Panc1 (cell line): ENCODE measurements at places on chromosomes 12 and 14. TPM values are rescaled to one million over a fixed set of nuclear protein-coding genes. Genes with fewer than 3 reads are reported as not detected.

- peaks cover 17% of the 10 kb centered on the region for H3K27me3 ChIP-seq
- no peaks in the 10 kb centered on the region for H3K36me3 ChIP-seq
- H3K4me3 ChIP-seq, result no peak overlapping the region
- no peak overlapping the region for H3K27ac ChIP-seq
- 0 out of 2 replicates have a peak, but pooled peaks cover 3% of the 10 kb centered on the region for H3K4me1 ChIP-seq
- DNase-seq, result no peak
These were observed 13.9 kb upstream of the STAB2 start for GRCh38 chr12:103573185-103573584.

GRCh38 chr12:120237360-120238171 lies 28.0 kb downstream of the PXN start:
- H3K4me3 ChIP-seq, result no peak overlapping the region
- no peaks in the 10 kb centered on the region for H3K36me3 ChIP-seq
- H3K27me3 ChIP-seq, result no peaks in the 10 kb centered on the region
- DNase-seq, result no peak

DNA sequence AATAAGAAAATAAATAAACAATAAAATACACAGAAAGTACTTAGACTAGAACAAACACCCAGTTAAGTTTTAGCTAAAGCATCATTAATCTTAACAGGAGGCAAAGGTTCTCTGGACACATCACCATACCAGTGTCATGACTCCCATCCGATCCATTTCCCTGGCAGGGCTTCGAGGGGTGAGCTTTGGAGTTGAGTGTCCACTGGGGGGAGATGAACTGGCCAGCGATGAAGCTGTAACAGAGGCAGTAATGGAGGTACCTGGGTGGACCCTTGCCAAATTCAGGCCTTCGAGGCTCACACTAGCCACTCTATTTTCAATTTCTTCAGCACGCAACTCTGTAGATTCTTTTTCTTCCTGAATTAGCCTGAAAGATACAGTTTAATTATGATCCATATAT lies 269.5 kb downstream of the ACSS3 start:
- no peak overlapping the region for H3K27ac ChIP-seq
- no peaks in the 10 kb centered on the region for H3K4me1 ChIP-seq
- no peak overlapping the region for H3K4me3 ChIP-seq
- DNase-seq, result no peak
- H3K36me3 ChIP-seq, result no peaks in the 10 kb centered on the region

DNA sequence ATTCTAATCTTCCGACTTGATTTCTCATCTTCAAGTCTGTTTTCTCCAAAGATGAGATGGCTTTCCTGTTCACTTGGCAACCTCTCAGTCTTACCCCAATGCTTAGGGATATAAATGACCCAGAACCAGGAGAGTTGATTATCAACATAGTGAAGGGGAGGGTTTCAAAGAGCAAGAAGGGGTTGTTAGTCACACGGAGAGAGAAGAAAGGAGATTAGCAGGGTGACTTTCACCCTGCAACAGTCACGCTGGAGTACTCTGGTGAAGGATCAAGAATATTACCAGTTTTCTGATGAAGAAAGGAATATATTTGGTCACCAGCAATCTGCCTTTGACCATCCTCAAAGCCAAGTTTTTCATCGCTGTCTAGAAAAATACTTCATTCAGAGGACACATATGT lies at the start of gene TMEM52B:
TSS of gene TMEM52B (plus strand) at position 212 of the 400 bp plus-strand sequence. CDS start 543 bp downstream, outside the sequence.
- H3K36me3 ChIP-seq, result no peaks in the 10 kb centered on the region
- DNase-seq, result no peak
- no peak within 1 kb of the TSS for H3K4me3 ChIP-seq
- no peaks in the 10 kb centered on the region for H3K27me3 ChIP-seq

DNA sequence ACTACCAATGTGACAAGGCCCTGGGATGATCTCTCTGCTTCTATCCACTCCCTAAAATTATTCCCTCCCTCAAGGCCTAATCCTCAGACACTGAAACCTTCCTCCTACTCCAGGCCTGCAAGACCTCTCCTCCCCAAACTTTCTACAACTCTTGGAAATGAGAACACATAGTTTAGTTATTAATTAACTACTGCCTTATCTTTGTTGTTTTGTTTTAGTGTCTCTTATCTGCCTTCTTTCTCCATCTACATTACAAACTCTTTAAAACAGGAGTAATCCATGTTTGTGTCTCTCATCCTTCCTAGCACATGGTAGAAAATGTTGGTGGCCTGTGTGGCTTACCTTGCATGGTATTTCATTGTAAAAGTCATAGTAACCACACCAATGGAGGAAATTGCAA lies 139.9 kb upstream of the G2E3 start:
- H3K27me3 ChIP-seq, result no peaks in the 10 kb centered on the region
- H3K4me3 ChIP-seq, result no peak overlapping the region
- no peaks in the 10 kb centered on the region for H3K4me1 ChIP-seq
- no peaks in the 10 kb centered on the region for H3K36me3 ChIP-seq

- H3K27ac ChIP-seq, result no peak overlapping the region
- H3K4me3 ChIP-seq, result no peak overlapping the region
- no peaks in the 10 kb centered on the region for H3K27me3 ChIP-seq
These were observed 56.7 kb downstream of the TTC7B start for GRCh38 chr14:90759370-90760077.

GRCh38 chr12:132511516-132512196 lies 21.7 kb downstream of the FBRSL1 start:
- H3K27ac ChIP-seq, result no peak overlapping the region
- DNase-seq, result no peak
- H3K36me3 ChIP-seq, result no peaks in the 10 kb centered on the region
- H3K4me3 ChIP-seq, result no peak overlapping the region
- H3K4me1 ChIP-seq, result peaks cover 10% of the 10 kb centered on the region

DNA sequence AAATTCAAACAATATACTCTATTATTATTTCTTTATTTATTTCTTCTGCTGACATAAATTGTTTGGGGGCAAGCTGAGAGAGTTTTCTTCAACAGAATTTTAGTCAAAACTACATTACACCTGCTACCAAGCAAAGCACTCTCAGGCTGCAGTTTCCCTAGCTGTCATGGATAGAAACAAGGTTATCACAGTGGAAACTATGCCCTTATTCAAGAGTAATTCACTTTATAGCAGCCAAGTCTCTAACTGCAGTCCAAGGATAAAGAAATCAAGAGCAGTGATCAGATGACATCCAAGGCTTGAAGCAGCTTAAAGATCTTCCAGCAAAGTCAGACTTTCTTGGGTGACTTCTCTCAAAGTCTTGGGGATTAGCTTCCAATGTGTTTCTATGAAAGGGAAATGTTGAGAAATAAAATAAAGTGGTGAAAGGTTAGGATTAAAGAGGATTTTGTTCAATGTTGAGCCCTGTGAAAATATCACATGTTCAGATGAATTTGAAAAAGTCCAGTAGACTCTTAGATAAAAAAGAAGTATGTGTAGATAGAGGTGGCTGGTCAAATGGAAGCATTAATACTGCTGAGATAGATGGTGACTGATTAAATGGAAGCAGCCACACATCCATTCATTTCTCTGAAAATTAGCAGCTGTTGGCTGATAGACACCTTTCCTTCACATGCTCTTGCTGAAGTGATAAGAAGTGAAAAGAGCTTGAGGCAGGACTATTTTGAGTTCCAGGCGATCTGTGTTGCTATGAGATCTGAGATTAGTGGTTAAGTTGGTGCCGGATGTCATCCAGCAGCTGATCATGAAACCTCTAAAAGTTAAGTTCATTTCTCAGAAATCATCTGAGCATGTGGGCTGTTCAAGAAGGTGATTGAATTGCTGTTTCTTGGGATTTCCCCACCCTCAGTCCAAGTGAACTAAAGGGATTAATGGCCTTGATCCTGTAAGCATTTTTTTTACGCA lies 257.8 kb upstream of the BTG1 start:
- H3K4me1 ChIP-seq, result no peaks in the 10 kb centered on the region
- H3K27me3 ChIP-seq, result no peaks in the 10 kb centered on the region
- H3K27ac ChIP-seq, result no peak overlapping the region

- H3K36me3 ChIP-seq, result no peaks in the 10 kb centered on the region
- no peaks in the 10 kb centered on the region for H3K4me1 ChIP-seq
- peaks cover 42% of the 10 kb centered on the region for H3K27me3 ChIP-seq
- H3K4me3 ChIP-seq, result no peak overlapping the region
- H3K27ac ChIP-seq, result no peak overlapping the region
These were observed 16.8 kb downstream of the PLXNC1 start for GRCh38 chr12:94165138-94165537.

The CCDC197 gene
- total RNA-seq, result not detected

The STYK1 gene
- total RNA-seq, result 0.85 TPM
